ENCODE measurements at places on chromosomes 4 and X.

DNA sequence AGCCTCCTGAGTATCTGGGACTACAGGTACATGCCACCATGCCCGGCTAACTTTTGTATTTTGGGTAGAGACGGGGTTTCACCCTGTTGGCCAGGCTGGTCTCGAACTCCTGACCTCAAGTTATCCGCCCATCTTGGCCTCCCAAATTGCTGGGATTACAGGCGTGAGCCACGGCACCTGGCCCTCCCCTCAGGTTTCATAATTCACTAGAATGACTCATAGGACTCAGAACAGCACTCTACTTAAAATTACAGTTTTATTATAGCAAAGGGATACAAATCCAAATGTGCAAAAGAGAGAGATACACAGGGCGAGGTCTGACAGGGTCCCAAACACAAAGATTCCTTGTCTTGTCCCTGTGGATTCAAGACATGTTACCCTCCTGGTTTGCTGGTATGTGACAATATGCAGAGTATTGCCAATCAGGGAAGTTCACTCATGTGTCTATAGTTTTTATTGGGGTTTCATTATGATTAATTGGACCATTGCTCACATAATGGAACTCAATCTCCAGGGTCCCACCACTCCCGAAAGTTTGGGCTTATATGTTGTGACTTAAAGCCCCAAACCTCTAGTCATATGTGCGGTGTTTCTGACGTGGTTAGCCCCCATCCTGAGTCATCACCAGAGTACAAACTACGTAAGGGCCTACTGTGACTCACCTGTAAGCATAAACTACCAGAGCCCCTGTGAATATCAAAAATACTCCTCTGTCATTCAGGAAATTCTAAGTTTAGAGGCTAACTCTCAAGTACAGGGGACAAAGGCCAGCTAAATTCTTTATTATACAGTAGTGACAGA lies 5.2 kb downstream of the YIPF6 start:
- DNase-seq: peak; percentile 68

DNA sequence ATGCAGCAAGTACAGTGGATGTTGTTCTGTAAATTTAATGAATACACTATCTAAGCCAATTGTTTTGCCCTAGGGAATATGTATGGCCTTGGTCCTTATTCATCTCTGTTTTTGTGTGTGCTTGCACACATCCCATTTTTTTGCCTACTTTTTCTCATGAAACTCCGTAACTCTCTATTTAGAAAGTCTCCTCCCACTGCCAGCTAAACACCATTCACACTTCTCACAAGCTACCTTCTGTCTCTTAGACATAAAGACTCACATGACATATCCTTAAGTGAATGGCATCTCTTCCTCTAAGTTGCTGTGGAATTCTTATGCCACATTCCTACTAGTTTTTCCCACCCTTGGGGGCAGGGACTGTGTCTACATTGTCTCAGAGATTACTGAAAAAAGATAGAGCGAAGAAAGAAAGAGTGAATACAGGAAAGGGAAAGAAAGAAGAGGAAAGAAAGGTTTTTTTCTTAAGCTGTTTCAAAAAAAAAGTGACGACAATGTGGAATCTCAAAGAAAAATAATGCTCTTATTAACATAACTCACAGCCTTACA lies 117.5 kb downstream of the ATG4A start:
- no peak for DNase-seq

DNA sequence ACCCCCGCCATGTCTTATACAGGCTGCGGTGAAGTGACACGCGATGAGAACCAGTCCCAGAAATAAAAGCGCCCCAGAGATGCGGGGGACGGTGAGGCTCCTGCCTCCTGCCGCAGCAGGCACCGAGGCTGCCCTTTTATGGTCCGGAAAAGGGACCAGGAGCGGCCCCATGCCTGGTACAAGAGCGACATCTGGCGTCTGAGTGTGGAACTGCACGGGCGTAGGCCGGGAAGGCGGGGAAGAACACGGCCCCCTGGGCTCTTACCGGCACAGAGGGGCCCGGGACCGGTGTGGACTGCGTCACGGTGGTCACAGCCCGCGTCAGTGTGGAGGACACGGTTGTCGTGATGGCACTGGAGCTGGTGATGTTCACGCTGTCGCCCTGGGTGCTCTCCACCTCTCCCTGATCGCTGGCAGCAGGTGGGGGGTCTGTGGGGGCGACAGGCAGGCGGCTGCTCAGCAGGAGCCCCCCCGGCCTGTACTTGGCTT lies 8.9 kb upstream of the RENBP start:
- peak; percentile 78 for DNase-seq

- no peak for DNase-seq
Measured at GRCh38 chr4:46839128-46839527, 69.9 kb downstream of the COX7B2 start.

DNA sequence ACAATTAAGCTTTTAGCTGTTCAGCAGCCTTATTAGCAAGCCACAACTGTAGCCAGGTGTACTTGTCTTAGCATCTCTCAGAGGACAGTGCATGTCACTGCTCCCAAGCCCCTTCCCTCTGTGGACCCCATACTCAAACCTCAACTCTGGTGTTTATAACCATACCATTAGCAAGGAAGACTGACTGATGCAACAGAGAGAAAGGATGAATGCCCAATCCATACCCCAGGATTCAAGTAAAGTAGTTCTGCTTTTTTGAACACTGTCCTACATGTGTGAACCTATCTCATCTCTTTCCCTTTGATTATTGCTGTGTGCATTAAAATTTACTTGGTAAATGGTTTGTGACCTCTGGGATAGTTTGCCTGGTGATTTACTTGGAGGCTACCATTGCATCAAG lies 22.8 kb upstream of the CYBB start:
- DNase-seq: no peak

- no peak for DNase-seq
Measured at GRCh38 chr4:174201871-174202270, 81.6 kb downstream of the FBXO8 start.

GRCh38 chr4:125125276-125125675 lies 189.5 kb upstream of the FAT4 start:
- DNase-seq: no peak

GRCh38 chr4:90211174-90211573 lies 84.0 kb downstream of the CCSER1 start:
- no peak for DNase-seq

GRCh38 chr4:73021634-73022033 lies 47.9 kb downstream of the COX18 start:
- DNase-seq: no peak

DNA sequence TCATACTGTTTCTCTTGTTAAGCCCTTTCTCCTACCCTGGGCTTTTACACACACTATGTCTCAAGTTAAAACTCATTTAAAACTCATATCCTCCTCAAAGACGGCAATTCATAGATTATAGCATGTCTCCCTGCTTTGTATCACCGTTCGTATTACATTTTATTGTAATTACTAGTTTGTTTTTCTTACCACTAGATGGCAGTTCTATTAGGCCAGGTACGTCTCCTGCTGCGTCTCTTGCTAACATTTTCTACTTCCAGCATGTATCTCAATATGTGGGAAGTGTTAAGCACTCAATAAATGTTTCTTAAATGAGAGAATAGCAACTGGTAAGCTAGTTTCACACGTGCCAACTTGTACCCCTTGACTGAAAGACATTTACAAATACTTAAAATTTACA lies 450.3 kb upstream of the PCDH7 start:
- DNase-seq: no peak

- DNase-seq: no peak
Measured at GRCh38 chr4:168787801-168788595, 222.1 kb downstream of the CBR4 start.

GRCh38 chr4:108544481-108544880 lies 75.9 kb upstream of the RPL34 start:
- no peak for DNase-seq

DNA sequence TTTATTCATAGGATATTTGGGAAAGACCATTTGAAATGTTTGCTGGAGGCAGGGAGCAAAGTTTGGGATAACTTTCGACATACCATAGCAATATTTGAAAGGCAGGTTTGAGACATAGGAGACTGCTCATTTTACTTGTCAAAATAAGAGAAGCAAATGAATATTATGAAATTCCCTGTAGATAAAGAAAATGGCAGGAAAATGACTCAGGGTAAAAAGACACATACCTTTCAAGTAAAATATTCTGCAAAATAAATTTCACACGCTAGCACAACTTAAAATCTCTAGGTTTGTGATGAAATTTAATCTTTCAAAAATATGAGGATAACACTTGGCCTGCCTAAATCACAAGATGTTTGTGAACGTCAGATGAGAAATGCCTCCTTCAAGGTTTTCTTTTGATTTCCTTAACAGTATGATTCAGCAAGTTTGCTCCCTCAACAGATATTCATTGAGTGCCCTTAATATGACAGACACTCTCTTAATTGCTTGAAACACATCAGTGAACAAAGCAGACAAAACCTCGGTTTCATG lies 6.6 kb downstream of the TMEM156 start:
- no peak for DNase-seq
